ENCODE measurements at places on chromosomes 7 and 10. TPM values are rescaled to one million over a fixed set of nuclear protein-coding genes. Genes with fewer than 3 reads are reported as not detected.

KCNH2 gene
- total RNA-seq = 2.0 TPM

KIAA1217 gene
- 2.5 TPM for total RNA-seq

SEPHS1 gene
- 66.3 TPM for total RNA-seq

CCDC3 gene
- total RNA-seq = 1.2 TPM

SEMA3C gene
- 86.4 TPM for total RNA-seq

PHYHIPL gene
- total RNA-seq = 0.36 TPM

PALD1 gene
- total RNA-seq = 6.7 TPM

NKX2-3 gene
- 0.08 TPM for total RNA-seq

BHLHA15 gene
- total RNA-seq = 0.71 TPM

IDI2 gene
- not detected for total RNA-seq

GIMAP1 gene
- not detected for total RNA-seq

GPR37 gene
- 0.57 TPM for total RNA-seq

TBRG4 gene
- total RNA-seq = 108 TPM

PRSS37 gene
- not detected for total RNA-seq

RET gene
- 0.52 TPM for total RNA-seq

ATOH7 gene
- total RNA-seq = 0.15 TPM

BAIAP2L1 gene
- total RNA-seq = 45.8 TPM

HSPA12A gene
- 9.7 TPM for total RNA-seq

NUTM2D gene
- 1.3 TPM for total RNA-seq

RELN gene
- 0.01 TPM for total RNA-seq

All from A549 treated with Mapracorat at 1 μM for 4 hours (cell line).